Activated CD4-positive, alpha-beta T cell treated with anti-CD3 and anti-CD28 coated beads for 36 hours (primary cell): ENCODE measurements at places on chromosomes 3 and 15.

- no peak for DNase-seq
- no peak overlapping the region for H3K4me3 ChIP-seq
- H3K27ac ChIP-seq = no peak overlapping the region
- H3K27me3 ChIP-seq = no peaks in the 10 kb centered on the region
- peaks cover 12% of the 10 kb centered on the region for H3K4me1 ChIP-seq
- H3K36me3 ChIP-seq = no peaks in the 10 kb centered on the region
Measured at GRCh38 chr3:13846238-13846637, 33.6 kb downstream of the WNT7A start.

DNA sequence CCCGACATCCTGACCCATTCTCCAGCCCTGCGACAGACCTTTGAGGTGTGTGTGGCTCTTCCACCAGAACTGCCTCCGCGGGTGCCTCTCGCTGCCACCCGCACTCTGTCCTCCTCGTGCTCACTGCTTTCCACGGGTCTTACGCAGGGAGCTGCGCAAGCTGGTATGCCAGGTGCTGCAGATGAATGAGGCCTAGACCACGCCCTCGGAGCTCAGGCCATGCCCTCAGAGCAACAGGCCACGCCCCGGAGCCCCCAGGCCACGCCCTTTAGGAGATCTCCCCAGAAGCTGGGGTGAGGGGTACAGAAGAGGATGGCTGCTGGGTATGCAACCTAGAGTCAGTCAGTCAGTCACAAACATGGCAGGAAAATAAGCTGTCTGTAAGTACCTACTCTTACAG, 300.3 kb downstream of the GABRG3 start:
- H3K4me3 ChIP-seq = no peak overlapping the region
- no peak overlapping the region for H3K27ac ChIP-seq
- H3K27me3 ChIP-seq = no peaks in the 10 kb centered on the region
- H3K4me1 ChIP-seq = no peaks in the 10 kb centered on the region

- no peaks in the 10 kb centered on the region for H3K27me3 ChIP-seq
- DNase-seq = no peak
- H3K27ac ChIP-seq = no peak overlapping the region
- H3K36me3 ChIP-seq = no peaks in the 10 kb centered on the region
- peaks cover 5% of the 10 kb centered on the region for H3K4me1 ChIP-seq
Measured at GRCh38 chr15:64029110-64029509, 17.2 kb downstream of the DAPK2 start.

- H3K4me3 ChIP-seq = no peak overlapping the region
- H3K27me3 ChIP-seq = peaks cover 4% of the 10 kb centered on the region
- DNase-seq = no peak
Measured at GRCh38 chr3:186172353-186172752, 63.5 kb upstream of the ETV5 start.

DNA sequence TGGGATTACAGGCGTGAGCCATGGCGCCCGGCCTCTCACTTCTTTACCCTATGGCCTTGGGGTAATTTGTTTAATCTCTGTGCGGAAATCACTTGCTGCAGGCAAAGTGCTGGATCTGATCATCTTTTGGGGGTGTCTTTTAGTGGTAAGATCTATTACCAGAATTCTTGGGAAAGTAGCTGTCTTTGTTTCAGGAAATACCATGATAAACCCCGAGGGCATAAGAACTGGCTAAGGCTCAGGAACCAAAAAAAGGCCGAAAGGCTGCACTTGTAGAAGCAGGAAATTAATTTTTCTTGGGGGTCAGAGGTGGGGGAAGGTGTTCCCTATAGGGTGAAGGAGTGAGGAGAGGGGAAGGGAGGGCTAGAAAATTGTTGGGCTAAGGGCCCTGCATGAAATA, 22.7 kb upstream of the IGF2BP2 start:
- H3K27me3 ChIP-seq = peaks cover 6% of the 10 kb centered on the region
- no peaks in the 10 kb centered on the region for H3K4me1 ChIP-seq
- H3K36me3 ChIP-seq = no peaks in the 10 kb centered on the region

DNA sequence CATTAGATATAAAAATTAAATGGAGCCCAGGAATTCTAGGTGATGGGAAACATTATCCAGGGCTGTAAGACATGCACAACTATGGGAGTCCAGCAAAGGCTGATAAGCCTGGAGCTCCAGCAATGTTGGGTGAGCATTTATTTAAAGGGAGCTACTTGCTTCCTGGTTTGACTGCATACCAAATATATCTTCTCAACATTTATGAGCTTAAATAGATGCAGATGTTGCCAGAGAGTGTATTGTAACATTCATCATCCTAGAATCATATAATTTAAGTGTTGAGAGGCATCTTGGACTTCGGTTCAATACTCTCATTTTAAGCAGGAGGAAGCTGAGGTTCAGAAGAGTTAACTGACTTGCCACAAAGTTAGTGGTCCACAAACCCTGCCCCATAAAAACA, 12.2 kb upstream of the POLR2M start:
- H3K4me3 ChIP-seq = no peak overlapping the region
- H3K27me3 ChIP-seq = peaks cover 4% of the 10 kb centered on the region
- H3K27ac ChIP-seq = no peak overlapping the region
- no peak for DNase-seq
- no peaks in the 10 kb centered on the region for H3K36me3 ChIP-seq

DNA sequence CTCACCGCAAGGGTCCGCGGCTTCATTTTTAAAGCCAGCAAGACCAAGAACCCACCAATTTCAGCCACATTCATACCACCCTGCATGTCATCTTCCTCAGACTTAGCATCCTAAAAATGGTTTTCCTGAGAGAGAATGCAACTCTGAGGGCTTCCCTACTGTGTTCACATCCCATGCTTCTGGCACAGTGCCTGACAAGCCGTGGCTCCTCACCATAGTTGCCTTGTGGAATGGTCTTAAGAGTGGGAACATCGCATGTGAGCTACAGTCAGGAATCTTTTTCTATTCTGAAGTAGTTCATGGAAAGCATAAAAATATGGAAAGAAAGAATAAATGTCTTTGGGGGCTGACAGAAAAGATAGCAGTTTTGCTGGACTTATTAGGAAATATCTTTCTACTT, 120.3 kb downstream of the RAP2B start:
- no peak for DNase-seq
- no peak overlapping the region for H3K27ac ChIP-seq
- H3K36me3 ChIP-seq = no peaks in the 10 kb centered on the region
- H3K4me3 ChIP-seq = no peak overlapping the region
- peaks cover 24% of the 10 kb centered on the region for H3K4me1 ChIP-seq
- H3K27me3 ChIP-seq = no peaks in the 10 kb centered on the region

GRCh38 chr3:90015688-90016356, 908.4 kb downstream of the EPHA3 start:
- H3K27me3 ChIP-seq = no peaks in the 10 kb centered on the region
- no peak for DNase-seq
- no peaks in the 10 kb centered on the region for H3K4me1 ChIP-seq
- H3K36me3 ChIP-seq = no peaks in the 10 kb centered on the region

GRCh38 chr3:81530180-81530939, 231.1 kb downstream of the GBE1 start:
- no peaks in the 10 kb centered on the region for H3K4me1 ChIP-seq
- no peak overlapping the region for H3K27ac ChIP-seq
- H3K4me3 ChIP-seq = no peak overlapping the region
- H3K27me3 ChIP-seq = no peaks in the 10 kb centered on the region
- H3K36me3 ChIP-seq = peaks cover 63% of the 10 kb centered on the region
- no peak for DNase-seq

GRCh38 chr3:129123314-129124060, 1.9 kb upstream of the RAB43 start:
- H3K27me3 ChIP-seq = no peaks in the 10 kb centered on the region
- peak overlapping the region; percentile 57 for H3K4me3 ChIP-seq
- H3K4me1 ChIP-seq = peaks cover 18% of the 10 kb centered on the region
- no peak for DNase-seq
- H3K36me3 ChIP-seq = peaks cover 19% of the 10 kb centered on the region

DNA sequence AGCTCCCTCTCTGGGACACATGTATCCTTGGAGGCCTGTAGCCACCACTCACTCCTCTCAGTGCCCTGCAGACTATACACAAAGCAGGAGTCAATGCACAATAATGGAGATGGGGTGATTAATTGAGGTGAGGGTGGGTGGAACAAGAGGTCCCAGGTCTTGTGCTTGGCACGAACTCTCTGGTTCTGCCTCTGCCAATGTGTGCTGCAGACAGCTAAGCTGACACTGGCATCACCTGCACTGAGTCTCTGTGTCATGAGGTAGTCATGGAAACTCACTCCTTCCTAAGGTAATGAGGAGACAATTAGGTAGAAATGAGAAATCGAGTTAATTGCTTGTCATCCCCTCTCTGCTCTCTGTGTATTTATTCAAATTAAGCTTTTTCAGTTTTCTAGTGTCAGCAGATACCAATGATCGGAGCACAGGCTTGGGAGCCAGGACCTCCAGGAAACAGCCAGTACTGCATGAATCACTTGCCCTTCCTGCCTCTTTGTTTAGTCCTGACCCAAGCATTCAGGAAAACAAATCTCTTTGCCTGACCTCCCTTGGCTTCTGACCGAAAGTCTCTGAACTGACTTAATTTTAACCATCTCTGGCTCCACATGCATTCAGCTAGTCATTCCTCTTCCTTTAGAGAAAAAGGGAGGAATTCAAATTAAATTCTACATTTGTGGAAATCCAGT, 56.7 kb downstream of the DRD3 start:
- no peak for DNase-seq
- H3K4me1 ChIP-seq = no peaks in the 10 kb centered on the region
- H3K4me3 ChIP-seq = no peak overlapping the region
- peaks cover 2% of the 10 kb centered on the region for H3K27me3 ChIP-seq

GRCh38 chr3:143352850-143353550, 233.4 kb downstream of the CHST2 start:
- no peaks in the 10 kb centered on the region for H3K27me3 ChIP-seq
- no peak overlapping the region for H3K27ac ChIP-seq
- peaks cover 23% of the 10 kb centered on the region for H3K4me1 ChIP-seq
- no peak overlapping the region for H3K4me3 ChIP-seq
- H3K36me3 ChIP-seq = no peaks in the 10 kb centered on the region
- DNase-seq = no peak

- H3K27ac ChIP-seq = peak overlapping the region; percentile 7
- H3K4me1 ChIP-seq = peaks cover 70% of the 10 kb centered on the region
- H3K4me3 ChIP-seq = no peak overlapping the region
- H3K36me3 ChIP-seq = peaks cover 92% of the 10 kb centered on the region
- H3K27me3 ChIP-seq = no peaks in the 10 kb centered on the region
Measured at GRCh38 chr3:101857301-101857741, 8.0 kb downstream of the NFKBIZ start.

DNA sequence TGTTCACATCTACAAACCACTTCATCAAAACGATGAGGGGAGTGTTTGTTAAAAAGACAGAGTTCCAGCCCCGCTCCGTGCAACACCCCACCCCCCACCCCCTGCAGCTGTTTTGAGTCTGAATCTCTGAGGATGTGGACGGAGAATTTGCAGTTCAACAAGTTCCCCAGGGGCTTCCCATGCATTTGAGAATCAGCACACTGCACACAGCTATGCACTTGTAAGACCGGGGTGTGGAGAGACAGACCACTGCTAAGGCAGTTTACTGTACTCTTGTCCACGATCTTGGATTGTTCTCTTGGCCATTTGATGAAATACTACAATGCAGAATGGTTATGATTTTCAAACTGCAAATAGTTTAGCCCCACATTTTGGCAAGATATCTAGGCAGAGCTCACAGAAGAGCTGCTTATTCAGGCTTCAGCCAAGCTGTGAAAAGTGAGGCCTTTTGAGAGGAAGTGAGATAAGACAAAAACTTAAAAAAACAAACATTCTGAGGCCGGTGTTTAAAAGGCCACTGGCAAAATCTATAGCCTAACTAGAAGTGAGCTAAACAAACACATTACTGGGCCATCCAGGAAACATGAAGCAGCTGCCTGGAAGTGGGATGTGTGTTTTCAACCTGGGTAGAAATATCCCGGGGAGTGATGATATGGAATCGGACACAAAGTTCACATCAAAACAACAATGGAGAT, 308.2 kb upstream of the ADAMTS9 start:
- H3K36me3 ChIP-seq = no peaks in the 10 kb centered on the region
- no peak overlapping the region for H3K27ac ChIP-seq
- no peak for DNase-seq
- no peak overlapping the region for H3K4me3 ChIP-seq
- H3K4me1 ChIP-seq = no peaks in the 10 kb centered on the region
